Mesenchymal stem cell (in vitro differentiated cells and primary cell): ENCODE measurements at places on chromosomes 2 and 18.

DNA sequence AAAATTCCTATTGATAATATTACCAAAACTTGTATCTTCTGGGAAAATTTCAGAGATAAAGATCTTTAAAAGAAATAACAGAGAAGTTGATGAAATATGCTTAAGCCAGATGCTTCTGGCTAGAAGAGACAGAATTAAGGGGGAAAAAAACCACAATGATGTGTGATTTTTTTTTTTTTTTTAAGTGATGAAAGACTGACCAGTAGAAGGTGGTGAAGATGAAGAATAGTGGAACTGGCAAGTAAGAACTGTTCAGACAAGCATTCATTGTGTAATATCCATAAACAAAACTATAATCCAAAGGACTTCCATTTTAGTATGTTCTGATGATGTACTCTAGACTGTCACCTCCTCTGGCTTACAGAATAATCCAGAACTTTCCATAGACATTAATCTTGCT, 89.8 kb downstream of the INO80D start:
- H3K4me1 ChIP-seq: peaks cover 2% of the 10 kb centered on the region
- no peak overlapping the region for H3K27ac ChIP-seq
- H3K4me3 ChIP-seq: no peak overlapping the region
- H3K27me3 ChIP-seq: no peaks in the 10 kb centered on the region
- DNase-seq: no peak

GRCh38 chr2:50102383-50102782, 929.5 kb downstream of the NRXN1 start:
- no peak overlapping the region for H3K27ac ChIP-seq
- H3K4me3 ChIP-seq: no peak overlapping the region
- H3K36me3 ChIP-seq: no peaks in the 10 kb centered on the region

GRCh38 chr18:63192885-63193349, 126.7 kb downstream of the BCL2 start:
- no peaks in the 10 kb centered on the region for H3K36me3 ChIP-seq
- H3K4me1 ChIP-seq: no peaks in the 10 kb centered on the region
- H3K4me3 ChIP-seq: no peak overlapping the region
- no peak for DNase-seq
- no peaks in the 10 kb centered on the region for H3K27me3 ChIP-seq
- no peak overlapping the region for H3K27ac ChIP-seq

GRCh38 chr2:128379021-128380015, 60.6 kb upstream of the HS6ST1 start:
- DNase-seq: peak; percentile 73
- no peak overlapping the region for H3K4me3 ChIP-seq
- H3K36me3 ChIP-seq: no peaks in the 10 kb centered on the region
- peaks cover 43% of the 10 kb centered on the region for H3K4me1 ChIP-seq

GRCh38 chr2:36068086-36068485, 287.5 kb upstream of the CRIM1 start:
- no peak for DNase-seq
- H3K27me3 ChIP-seq: no peaks in the 10 kb centered on the region
- H3K4me3 ChIP-seq: no peak overlapping the region
- H3K4me1 ChIP-seq: no peaks in the 10 kb centered on the region
- no peaks in the 10 kb centered on the region for H3K36me3 ChIP-seq

- no peaks in the 10 kb centered on the region for H3K4me1 ChIP-seq
- no peak for DNase-seq
- no peaks in the 10 kb centered on the region for H3K27me3 ChIP-seq
- peaks cover 6% of the 10 kb centered on the region for H3K36me3 ChIP-seq
- H3K4me3 ChIP-seq: no peak overlapping the region
Measured at GRCh38 chr2:26081556-26081955, 47.7 kb downstream of the RAB10 start.

- no peak overlapping the region for H3K4me3 ChIP-seq
- H3K36me3 ChIP-seq: no peaks in the 10 kb centered on the region
- no peaks in the 10 kb centered on the region for H3K27me3 ChIP-seq
- no peaks in the 10 kb centered on the region for H3K4me1 ChIP-seq
Measured at GRCh38 chr18:66548747-66549146, 55.1 kb downstream of the CDH19 start.

DNA sequence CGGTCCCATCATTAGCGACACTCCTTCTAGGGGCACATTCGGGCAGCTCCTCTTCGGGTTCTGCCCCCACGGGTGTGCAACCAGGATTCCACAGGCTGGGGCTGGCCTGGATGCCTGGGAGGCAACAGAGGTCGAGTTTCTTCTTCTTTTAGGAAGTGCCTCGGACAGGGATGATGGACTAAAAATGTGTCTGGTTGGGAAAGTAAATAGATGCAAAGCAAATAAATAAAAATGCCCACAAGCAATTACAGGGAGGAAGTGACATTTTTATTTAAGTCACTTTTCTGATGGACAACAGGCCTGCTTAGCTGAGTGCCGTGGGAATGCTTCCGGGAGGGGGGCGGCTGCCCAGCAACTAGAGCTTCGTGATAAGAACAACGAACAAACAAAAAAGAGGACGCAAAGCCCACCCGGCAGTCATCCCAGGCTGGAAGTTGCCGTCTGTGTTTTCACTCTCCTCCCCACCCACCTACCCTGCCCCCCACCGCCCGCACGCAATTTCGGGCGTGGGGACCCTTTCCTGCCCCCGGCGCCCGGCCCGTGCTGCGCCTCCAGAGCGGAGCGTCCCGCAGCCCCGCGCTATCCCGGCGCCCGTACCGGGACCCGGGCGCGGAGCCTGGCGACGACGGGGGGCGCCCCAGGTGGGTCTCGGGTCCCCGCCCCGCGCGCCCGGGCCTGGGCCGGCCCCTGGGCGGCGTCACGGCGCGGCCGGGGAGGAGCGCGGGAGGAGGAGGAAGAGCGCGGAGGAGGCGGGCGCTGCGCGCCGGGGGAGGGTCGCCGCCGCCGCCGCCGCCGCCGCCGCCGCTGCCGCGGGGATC, 412 bp upstream of the NCK2 start:
- no peaks in the 10 kb centered on the region for H3K36me3 ChIP-seq
- no peak overlapping the region for H3K27ac ChIP-seq
- peaks cover 21% of the 10 kb centered on the region for H3K27me3 ChIP-seq

DNA sequence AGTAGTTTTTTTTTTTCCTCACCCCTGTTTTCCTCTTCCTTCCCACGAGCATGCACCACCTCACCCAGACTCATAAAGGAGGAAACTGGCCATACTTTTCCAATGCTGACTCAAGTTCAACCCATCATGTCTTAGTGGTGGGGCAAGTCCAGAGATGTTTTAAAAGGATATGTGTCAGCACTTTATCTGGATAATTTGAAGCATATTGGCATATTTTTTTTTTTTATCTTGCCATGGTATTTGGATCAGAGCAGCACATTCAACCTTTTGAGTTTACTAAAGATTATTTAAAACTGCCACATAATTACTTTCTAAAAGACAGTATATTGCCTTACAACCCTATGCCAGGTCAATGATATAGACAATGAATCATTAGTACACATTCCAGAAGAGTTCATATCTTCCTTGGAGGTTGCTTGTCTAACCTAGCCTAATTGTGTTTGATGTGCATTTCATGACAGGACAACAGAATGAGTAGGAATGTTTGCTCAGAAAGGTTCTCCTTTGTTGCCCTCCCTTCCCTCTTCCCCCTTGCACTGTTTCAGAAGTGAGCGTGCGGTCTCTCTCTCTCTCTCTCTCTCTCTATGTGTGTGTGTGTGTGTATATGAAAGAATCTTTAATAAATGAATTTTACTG, 950.7 kb upstream of the FAM98A start:
- H3K27ac ChIP-seq: no peak overlapping the region
- no peaks in the 10 kb centered on the region for H3K27me3 ChIP-seq
- no peaks in the 10 kb centered on the region for H3K4me1 ChIP-seq
- no peak overlapping the region for H3K4me3 ChIP-seq
- DNase-seq: no peak

- no peaks in the 10 kb centered on the region for H3K36me3 ChIP-seq
- peaks cover 18% of the 10 kb centered on the region for H3K4me1 ChIP-seq
- peak; percentile 56 for DNase-seq
- peak overlapping the region; percentile 78 for H3K4me3 ChIP-seq
- H3K27ac ChIP-seq: no peak overlapping the region
- no peaks in the 10 kb centered on the region for H3K27me3 ChIP-seq
Measured at GRCh38 chr2:239399921-239400595, 762 bp downstream of the HDAC4 start.

DNA sequence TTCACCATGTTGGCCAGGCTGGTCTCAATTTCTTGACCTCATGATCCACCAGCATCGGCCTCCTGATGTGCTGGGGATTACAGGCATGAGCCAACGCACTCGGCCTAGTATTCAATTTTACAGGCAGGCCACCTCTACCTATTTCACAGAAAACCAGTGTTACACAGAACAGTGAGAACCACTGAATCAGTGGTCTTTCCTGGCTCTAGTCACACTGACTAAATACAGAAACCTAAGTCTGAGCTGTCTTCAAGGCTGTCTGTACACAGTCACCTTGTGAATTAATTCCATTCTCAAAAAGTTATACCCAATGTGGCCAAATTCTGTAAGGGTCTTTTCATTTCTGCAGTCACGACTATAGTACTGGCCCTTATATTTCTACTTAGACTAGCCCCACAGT, 3.5 kb downstream of the RNF149 start:
- H3K36me3 ChIP-seq: peaks cover 16% of the 10 kb centered on the region
- H3K4me1 ChIP-seq: peaks cover 14% of the 10 kb centered on the region
- H3K27ac ChIP-seq: no peak overlapping the region
- no peaks in the 10 kb centered on the region for H3K27me3 ChIP-seq

GRCh38 chr2:180413336-180413735, 406.2 kb upstream of the CWC22 start:
- no peaks in the 10 kb centered on the region for H3K36me3 ChIP-seq
- no peak overlapping the region for H3K4me3 ChIP-seq
- H3K27me3 ChIP-seq: no peaks in the 10 kb centered on the region
- H3K4me1 ChIP-seq: peaks cover 2% of the 10 kb centered on the region
- no peak overlapping the region for H3K27ac ChIP-seq

DNA sequence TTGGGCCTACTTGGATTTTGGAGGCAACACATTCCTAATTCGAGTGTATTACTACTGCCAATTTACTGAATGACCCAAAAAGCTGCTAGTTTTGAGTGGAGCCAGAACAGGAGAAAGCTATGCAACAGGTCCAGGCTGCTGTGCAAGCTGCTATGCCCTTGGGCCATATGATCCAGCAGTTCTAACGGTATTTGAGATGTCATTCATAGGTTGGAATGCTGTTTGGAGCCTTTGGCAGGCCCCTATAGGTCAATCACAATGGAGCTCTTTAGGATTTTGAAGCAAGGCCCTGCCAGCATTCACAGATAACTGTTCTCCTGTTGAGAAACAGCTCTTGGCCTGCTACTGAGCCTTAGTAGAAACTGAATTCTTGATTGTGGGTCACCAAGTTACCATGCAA, 368.7 kb downstream of the CDH19 start:
- H3K36me3 ChIP-seq: no peaks in the 10 kb centered on the region
- H3K27ac ChIP-seq: no peak overlapping the region
- no peaks in the 10 kb centered on the region for H3K4me1 ChIP-seq

DNA sequence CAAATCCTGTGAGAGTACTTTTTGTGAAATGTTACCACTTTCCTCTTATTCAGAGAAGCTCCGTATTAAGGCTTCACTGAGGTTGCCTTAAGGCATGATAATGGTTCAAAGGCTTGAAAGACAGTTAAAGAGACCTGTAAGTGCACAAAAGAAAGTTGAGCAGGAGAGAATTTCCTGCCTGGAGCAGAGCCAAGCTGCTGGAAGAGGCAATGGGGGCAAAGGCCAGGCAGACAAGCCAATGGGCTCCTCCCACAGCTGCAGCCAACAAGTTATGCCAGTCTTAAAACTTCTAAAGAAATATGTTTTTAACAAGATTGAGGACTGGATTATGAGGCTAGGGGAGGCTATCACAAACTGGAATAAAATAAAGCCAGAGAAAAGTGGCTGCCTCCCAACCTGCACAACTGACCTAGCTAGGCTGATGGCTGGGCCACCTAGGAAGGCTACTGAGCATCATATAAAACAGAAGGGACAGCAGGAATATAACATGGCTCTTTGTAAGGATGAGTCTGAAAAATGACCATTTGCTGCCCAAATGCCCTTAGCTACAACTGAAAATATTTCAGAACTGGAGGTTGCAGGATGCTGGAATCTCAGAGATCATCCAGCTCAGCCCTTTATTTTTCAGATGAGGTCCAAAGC, 2.1 kb downstream of the IL1B start:
- H3K4me1 ChIP-seq: peaks cover 3% of the 10 kb centered on the region
- H3K4me3 ChIP-seq: no peak overlapping the region
- DNase-seq: no peak
- peaks cover 3% of the 10 kb centered on the region for H3K27me3 ChIP-seq
- no peak overlapping the region for H3K27ac ChIP-seq
- H3K36me3 ChIP-seq: peaks cover 4% of the 10 kb centered on the region

DNA sequence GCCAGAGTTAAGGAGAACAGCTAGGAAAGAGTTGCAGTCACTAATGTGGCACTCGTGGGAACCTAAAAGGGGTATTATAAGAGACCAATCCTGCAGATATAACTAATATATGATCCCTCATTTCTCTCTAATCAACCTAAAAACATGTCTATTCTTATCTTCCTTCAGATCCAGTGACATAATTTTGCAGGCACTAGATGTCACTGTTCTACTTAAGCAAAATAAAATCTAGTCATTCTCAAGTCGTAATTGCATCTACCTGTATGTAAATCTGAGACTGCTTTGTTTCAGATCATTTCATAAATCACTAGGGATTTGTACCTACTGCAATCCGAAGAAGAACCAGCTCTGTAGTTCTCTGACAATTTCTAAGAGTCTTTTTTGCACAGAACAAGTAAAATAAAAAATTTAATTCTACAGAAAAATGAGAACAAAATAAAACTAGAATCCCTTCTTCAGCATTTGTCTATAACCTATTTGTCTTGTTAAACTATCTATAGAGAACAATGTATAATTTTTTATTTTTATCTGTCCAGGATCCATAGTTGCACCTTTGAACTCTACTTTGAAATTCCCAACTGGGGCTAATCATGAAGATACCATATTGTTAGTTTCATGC, 56.5 kb upstream of the ERBB4 start:
- H3K4me1 ChIP-seq: no peaks in the 10 kb centered on the region
- H3K4me3 ChIP-seq: no peak overlapping the region
- H3K36me3 ChIP-seq: no peaks in the 10 kb centered on the region
- peak; percentile 3 for DNase-seq
- no peaks in the 10 kb centered on the region for H3K27me3 ChIP-seq

GRCh38 chr2:219309278-219309677, at the start of gene PTPRN:
TSS of gene PTPRN (minus strand) at chr2:219309401. CDS start at chr2:219309332, 69 bp downstream.
- H3K4me1 ChIP-seq: peaks cover 13% of the 10 kb centered on the region
- H3K27ac ChIP-seq: no peak within 1 kb of the TSS
- no peak within 1 kb of the TSS for H3K4me3 ChIP-seq
- DNase-seq: peak; percentile 14
- no peaks in the 10 kb centered on the region for H3K36me3 ChIP-seq

- no peak overlapping the region for H3K4me3 ChIP-seq
- H3K4me1 ChIP-seq: no peaks in the 10 kb centered on the region
- no peaks in the 10 kb centered on the region for H3K36me3 ChIP-seq
- no peaks in the 10 kb centered on the region for H3K27me3 ChIP-seq
- no peak overlapping the region for H3K27ac ChIP-seq
Measured at GRCh38 chr18:14928396-14928795, 180.4 kb downstream of the ANKRD30B start.

GRCh38 chr2:181517685-181518301, 60.6 kb downstream of the ITGA4 start:
- no peaks in the 10 kb centered on the region for H3K27me3 ChIP-seq
- H3K27ac ChIP-seq: no peak overlapping the region
- no peak for DNase-seq

- H3K36me3 ChIP-seq: no peaks in the 10 kb centered on the region
- no peaks in the 10 kb centered on the region for H3K27me3 ChIP-seq
- no peak overlapping the region for H3K4me3 ChIP-seq
- DNase-seq: no peak
Measured at GRCh38 chr2:3022841-3023372, 354.7 kb downstream of the EIPR1 start.
